ENCODE measurements at places on chromosomes 12 and 14.
A peak's percentile ranks its signal among the peaks of the same experiment; 100 is the strongest.

DNA sequence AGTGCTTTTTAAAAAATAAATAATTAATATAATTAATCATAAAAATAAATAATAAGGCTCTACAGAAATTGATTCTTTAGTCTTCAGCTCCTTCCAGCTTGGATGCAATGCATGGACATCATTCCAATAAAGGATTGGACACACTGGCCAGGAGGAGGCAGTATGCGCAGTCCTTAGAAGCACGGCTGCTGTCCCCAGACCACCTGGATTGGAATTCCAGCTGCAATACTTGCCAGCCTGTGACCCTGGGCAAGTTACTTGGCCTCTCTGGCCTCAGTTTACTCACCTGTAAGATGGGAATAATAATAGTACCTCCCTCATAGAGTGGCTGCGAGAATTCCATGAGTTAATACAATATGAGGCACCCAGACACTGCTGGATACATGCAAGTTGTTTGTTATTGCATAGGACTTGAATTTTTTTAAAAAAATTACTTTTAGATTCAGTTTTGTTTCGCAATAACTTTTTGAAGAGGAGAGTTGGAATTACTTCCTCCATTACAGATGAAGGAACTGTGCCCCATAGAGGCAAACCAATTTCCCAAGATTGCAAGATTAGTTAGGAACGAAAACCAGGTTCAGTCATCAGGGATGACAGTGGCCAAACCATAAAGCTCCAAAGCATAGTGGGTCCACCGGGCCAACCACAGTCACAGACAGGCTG is 12.2 kb downstream of the RPH3A start:
- DNase-seq, result no peak

- no peak for DNase-seq
Observed at GRCh38 chr12:89225401-89225800, 126.9 kb downstream of the DUSP6 start.

DNA sequence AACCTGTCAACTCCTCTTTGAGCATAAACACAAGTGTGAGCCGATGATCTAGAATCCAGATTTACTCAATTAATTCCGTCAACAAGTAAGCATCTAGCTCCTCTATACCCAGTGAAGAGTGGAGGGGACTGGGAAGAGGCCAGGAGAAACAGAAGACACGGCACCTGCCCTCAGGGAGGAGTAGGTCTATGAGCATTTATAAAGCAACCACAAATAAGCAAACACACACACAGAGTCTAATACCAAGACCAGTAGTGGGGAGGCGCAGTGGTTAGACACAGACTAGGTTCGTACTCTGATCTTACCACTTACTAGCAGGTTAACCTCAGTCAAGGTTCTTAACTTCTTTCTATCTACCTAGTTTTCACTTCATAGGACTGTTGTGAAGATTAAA is 5.9 kb upstream of the FOXN3 start:
- DNase-seq, result no peak

- no peak for DNase-seq
Observed at GRCh38 chr12:23093488-23093887, 468.5 kb downstream of the ETNK1 start.

DNA sequence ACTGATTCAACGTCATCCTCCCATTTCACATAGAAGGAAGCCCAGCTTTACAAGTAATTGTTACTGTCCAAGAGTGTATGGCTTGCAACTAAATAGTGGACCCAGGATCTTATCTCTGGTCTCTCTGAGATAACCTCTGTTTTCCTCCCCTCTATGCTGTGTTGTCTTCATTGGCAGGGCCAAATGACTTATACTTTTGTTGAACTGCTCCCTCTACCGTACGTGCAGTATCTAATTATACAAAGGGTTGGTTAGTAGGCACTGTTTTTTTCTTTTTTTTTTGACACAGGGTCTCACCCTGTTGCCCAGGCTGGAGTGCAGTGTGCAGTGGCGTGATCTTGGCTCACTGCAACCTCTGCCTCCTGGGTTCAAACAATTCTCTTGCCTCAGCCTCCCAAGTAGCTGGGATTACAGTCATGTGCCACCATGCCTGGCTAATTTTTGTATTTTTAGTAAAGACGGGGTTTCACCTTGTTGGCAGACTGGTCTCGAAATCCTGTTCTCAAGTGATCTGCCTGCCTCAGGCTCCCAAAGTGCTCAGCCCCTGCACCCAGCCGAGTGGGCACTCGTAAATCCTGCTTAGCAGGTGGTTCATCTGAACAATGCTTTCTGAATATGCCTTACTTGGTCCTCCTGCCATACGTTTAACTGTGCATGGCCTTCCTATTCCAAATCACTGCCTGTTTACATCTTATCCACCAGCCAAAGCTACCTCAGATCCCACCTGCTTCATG is 162.1 kb downstream of the ADCK1 start:
- DNase-seq, result no peak

DNA sequence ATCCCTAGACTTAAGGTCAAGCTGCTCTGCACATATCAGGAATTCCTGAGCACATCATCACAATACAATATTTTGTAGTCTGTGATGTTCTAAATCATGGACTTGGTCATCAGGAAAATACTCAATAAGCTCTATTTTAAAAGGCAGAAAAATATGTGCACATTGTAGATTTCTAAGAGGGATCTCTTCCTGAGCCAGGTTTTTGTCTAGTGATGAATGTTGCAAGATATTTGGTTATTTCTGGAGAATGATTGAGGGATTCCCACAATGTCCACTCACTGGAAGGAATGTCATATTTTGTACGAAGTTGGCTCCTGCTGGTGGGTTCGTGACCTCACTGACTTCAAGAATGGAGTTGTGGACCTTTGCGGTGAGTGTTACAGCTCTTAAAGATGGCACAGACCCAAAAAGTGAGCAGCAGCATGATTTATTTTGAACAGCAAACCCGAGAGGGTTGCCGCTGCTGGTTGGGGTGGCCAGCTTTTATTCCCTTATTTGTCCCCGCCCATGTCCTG is 300.9 kb upstream of the DCN start:
- DNase-seq, result no peak

DNA sequence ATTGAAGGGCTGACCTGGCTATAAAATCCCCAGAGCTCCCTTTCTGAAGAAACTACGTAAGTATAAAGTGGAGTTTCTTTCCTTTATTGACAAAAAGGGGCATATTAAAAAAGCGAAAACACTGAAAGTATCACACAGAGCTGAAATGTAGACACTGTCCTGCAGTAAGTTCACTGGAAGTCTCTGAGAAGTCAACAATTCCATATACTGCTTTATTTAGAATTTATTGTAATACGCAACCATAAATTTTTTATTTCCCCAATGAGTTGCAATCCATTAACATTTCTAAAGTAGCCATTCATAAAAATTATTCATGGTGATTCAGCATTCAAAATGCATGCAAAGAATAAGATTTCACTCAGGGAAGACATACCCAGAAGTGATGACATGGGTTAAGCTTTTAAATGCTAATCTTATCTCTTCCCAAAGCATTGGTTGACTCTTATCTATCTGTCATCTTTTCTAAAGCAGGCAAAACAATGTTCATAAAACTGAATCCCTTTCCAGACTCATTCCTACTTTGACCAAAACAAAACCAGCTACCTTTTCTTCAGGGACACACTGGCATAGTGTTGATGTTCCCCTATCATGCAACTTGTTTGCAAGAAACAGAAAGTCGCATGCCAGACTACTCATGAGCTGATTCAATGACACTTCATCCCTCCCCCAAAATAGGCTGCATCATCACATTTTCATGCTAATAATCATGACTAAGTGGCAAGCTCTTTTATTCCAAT is 17.3 kb downstream of the KITLG start:
- no peak for DNase-seq

GRCh38 chr14:104794993-104795780 is at the start of gene AKT1:
AKT1 (minus strand) TSS chr14:104795748; CDS start chr14:104792643, 3,105 bp downstream.
- no peak for DNase-seq

DNA sequence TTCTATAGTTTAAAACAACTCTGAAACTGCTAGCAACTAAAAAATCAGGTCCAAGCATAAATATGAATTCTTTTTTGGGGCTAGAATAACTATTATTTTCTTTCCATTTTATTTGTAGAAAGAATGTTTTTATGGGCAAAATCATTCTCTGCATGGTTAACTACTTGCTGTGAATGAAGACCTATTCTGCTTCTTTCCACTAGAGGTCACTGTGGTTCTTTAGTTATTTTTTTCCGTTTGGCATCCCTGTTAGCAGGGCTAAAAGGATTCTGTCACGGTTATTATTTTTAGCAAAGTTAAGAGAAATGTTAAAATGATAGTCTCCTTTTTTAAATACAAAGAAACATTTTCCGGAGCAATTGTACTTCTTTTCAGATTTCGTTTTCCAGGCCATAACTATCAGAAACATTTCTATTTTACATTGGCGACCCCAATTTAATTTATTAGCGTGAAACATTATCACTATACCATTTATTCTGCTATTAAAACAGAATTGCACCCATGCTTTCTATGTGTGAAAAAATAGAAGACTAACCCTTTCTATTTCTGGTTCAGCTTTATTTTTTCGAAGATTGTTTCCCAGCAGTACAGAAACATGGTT is 404.8 kb downstream of the ATP23 start:
- peak; percentile 79 for DNase-seq

- no peak for DNase-seq
Observed at GRCh38 chr12:16610743-16611142, 4.8 kb upstream of the LMO3 start.

DNA sequence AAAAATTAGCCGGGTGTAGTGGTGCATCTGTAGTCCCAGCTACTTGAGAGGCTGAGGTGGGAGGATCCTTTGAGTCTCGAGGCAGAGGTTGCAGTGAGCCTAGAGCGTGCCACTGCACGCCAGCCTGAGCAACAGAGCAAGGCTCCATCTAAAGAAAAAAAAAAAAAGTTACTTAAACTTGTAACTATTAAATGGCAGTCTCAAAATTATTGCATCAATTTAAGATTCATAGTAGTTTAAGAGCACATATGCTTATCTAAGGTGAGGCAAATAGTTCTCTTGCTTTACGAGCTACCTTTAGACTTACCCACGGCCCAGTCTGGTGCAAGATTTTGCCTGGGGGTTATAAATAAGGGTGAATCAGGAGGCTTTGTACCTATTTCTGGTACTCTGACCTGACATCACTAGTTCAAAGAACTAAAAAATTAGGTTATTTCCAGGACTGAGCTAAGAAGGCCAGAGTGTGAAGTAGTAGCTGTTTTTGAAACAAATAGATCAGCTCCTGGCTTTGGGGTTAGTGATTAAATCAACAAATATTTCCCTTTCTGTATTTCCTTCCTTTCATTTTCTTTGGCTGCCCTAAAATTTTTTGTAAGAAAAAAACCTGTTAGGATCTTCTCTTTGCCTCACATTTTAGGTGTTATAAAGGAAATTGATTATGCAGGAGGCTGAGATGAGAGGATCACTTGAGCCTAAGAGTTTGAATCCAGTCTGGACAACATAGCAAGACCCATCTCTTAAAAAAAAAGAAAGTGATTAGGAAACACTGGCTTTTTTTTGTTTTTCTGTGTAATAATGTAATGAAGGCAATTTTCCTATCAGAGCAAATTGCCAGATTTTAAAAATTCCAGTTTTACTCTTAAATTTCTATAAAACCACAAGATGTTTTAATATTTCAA is 3.6 kb downstream of the MGAT2 start:
- no peak for DNase-seq

GRCh38 chr12:78674311-78675090 is 190.1 kb upstream of the SYT1 start:
- no peak for DNase-seq

- peak; percentile 93 for DNase-seq
Observed at GRCh38 chr14:100662879-100663760, 63.6 kb upstream of the DLK1 start.

DNA sequence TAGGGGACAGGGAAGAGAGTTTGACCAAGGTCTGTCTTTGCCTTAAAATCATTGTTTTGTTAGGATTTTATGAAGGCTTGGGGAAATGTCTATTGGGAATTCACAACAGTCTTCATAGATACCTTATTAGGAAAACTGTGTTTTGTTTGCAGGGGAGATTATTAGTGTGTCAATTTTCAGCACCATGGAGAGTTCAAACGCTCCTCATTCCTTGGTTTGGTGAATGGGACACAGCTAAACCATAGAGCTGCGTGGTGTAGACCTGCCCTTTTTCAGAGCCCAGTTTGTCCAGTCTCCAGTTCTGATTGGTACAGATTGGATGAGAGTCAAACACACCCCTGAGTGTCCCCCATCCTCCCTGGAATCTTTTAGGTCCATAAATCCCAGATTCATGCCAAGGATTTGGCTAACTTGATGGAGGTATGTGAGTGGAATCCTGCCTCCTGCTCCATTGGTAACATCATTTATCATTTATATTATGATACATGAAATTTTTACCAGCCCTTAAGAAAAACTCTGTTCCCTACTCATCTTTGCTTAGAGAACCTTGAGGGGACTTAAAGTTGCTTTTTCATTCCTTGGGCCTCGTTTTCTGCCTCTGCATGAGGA is 12.0 kb downstream of the NGDN start:
- no peak for DNase-seq

DNA sequence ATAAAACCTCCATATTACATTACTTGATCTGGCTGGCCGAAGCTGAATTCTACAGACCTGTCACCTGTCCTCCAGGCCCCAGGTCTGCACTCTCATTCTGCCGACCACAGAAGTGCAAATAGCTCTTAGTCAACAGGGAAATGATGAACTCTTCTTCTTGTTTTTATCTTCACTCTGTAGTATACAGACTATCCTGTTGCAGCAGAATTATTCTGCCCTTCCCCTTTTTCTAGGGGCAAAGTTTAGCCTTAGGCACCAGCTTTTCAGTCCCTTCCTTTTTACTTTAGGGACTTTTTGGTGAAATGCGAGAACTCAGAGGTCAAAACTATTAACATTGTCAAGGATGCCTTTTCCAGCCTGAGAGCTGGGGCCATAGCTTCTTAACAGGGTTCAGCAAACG is 229.6 kb upstream of the EGLN3 start:
- no peak for DNase-seq

DNA sequence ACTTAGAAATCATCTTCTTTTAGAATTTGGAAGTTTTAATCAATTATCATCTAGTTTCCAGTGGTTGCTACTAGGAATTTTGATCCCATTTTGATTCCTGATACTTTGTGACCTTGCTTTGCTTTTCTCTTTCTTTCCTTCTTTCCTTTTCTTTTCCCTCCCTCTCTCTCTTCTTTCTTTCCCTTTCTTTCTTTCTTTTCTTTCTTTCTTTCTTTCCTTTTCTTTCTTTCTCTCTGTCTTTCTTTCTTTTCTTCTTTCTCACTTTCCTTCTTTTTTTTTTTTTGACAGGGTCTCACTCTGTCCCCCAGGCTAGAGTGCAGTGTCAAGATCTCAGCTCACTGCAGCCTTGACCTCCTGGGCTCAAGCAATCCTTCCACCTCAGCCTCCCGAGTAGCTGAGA is 81.5 kb upstream of the OSBPL8 start:
- no peak for DNase-seq

DNA sequence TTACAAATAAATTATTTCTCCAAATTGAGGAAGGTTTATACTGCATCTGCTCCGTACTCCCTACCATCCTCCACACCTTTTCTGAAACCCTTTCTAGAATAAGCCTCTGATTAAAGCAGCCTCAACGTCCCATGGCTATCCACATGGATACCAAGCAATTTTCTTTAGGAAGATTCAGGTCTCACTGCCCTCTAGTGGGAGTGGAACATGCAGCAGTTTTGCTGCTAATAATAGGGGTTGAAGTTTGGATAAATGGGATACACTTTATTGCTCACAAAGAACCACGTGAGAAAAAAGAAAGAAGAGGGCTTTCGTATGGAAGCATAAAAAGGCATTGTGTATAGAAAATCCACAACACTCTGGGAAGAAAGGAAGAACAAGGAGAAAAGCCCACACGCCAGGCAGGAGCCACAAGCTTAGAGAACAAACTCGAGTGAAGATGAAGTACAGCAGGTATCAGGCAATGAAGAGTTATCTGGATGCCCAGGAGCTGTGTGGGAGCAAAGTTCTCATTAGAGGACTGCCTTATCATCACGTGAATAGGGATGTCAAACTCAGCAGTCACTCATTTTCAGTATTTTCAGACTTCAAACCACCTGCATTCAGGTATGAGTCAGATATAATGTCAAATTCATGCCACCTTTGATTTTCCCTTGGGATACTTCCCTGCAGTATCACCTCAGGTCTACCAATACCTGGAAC is 45.8 kb downstream of the CCER1 start:
- DNase-seq, result peak; percentile 11

All from muscle of back (tissue), 13 donors.